Dermis blood vessel endothelial cell (primary cell): ENCODE measurements at places on chromosomes 12 and 14. TPM values are rescaled to one million over a fixed set of nuclear protein-coding genes. Genes with fewer than 3 reads are reported as not detected.

The PPFIA2 gene
- not detected in 2 replicates for total RNA-seq

DNA sequence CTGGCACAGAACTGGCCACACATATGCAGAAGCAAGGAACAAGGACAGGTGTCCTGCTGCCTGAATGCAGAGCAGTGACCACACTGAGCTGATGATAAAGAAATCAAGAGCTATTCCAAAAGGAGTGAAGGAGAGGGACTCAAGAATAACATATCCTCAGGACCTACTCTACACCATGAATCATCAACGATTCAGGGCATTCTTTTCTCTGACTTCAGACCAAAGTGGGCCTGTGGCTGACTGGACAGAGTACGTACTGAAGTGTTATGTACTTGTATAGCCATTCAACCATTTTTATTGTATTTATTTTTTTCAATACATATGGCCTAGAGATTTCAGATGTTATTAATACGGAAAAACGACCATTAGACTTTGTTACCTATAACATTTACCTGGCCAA is 177.5 kb upstream of the TMTC1 start:
- DNase-seq, result no peak

- peak; percentile 76 for DNase-seq
Observed at GRCh38 chr14:95533391-95533821, 1.4 kb upstream of the GLRX5 start.

- peak; percentile 77 for DNase-seq
Observed at GRCh38 chr12:89339526-89339925, 12.8 kb downstream of the DUSP6 start.

DNA sequence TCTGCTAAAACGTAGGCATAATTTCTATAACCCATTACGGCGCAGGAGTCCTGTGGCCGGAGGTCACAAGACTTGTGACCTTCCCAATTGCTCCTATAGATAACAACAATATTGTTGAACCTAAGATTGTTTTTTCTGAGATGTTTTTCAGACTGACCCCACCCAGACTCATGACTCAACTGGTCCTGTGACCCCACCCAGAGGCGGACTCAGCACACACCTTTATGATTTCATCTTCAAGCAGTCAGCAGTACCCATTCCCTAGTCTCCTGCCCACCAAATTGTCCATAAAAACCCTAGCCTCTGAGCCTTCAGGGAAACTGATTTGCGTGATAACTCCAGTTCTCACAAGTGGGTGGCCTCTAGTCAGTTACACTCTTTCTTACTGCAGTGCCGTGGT is 5.9 kb upstream of the PPP4R3A start:
- DNase-seq, result no peak

DNA sequence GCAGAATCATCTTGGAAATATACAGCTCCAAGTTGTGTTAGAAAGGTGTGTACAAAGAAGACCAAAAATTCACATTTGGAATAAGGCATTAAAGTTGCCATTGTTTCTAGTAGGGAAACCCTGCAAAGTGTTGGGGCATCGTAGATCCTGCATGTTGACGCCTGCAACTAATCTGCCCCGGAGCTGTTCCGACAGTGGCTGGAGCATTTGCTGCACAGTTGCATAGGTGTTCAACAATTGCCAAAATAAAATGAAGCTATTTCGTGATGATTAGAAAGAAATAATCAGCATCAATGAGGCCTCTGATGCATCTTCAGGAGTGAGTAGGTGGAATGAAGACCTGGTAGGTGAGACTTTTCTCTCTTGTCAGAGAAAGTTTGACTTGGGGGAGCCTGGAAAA is 47.3 kb downstream of the DAD1 start:
- no peak for DNase-seq

GRCh38 chr12:117805865-117806264 is 162.9 kb downstream of the KSR2 start:
- DNase-seq, result no peak

GRCh38 chr14:104130974-104131651 is 7.3 kb upstream of the KIF26A start:
- peak; percentile 71 for DNase-seq

GRCh38 chr14:105026802-105027563 is 6.1 kb upstream of the CDCA4 start:
- DNase-seq, result peak; percentile 30

- DNase-seq, result no peak
Observed at GRCh38 chr12:29762637-29763300, 21.0 kb downstream of the TMTC1 start.

DNA sequence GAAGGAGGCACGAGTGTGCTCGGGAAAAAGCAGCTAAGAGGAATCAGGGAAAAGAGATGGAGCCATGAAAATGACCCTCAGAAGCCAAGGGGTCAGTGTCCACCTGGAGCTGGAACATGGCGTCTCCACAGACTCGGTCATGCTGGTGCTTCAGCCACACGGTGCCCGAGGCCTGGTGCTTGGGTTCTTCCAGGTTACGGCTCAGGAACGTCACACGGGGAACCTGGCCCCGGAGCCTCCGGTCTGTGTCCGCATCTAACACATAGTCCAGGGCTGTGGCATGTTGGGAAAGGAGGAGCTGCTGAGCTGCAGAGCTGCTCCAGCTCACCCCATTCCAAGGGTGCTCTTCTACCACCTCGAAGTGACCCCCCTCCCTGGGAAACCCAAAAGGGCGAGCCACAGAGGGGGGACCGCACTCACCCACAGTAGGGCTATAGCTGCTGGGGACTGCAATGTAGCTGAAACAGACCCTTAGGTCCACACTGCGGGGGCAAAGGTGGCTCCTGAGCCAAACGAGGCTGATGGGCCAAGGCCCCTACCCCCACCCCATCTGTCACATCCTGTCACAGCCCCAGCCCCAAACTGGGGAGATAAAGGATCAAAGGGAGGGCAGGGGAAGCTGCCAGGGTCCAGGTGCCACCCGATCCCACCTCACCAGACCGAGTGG is 10.8 kb downstream of the ITGA7 start:
- DNase-seq, result no peak

GRCh38 chr14:98925354-98926040 is 346.5 kb downstream of the BCL11B start:
- DNase-seq, result no peak

GRCh38 chr12:66361703-66362102 is 59.4 kb downstream of the HELB start:
- DNase-seq, result no peak

DNA sequence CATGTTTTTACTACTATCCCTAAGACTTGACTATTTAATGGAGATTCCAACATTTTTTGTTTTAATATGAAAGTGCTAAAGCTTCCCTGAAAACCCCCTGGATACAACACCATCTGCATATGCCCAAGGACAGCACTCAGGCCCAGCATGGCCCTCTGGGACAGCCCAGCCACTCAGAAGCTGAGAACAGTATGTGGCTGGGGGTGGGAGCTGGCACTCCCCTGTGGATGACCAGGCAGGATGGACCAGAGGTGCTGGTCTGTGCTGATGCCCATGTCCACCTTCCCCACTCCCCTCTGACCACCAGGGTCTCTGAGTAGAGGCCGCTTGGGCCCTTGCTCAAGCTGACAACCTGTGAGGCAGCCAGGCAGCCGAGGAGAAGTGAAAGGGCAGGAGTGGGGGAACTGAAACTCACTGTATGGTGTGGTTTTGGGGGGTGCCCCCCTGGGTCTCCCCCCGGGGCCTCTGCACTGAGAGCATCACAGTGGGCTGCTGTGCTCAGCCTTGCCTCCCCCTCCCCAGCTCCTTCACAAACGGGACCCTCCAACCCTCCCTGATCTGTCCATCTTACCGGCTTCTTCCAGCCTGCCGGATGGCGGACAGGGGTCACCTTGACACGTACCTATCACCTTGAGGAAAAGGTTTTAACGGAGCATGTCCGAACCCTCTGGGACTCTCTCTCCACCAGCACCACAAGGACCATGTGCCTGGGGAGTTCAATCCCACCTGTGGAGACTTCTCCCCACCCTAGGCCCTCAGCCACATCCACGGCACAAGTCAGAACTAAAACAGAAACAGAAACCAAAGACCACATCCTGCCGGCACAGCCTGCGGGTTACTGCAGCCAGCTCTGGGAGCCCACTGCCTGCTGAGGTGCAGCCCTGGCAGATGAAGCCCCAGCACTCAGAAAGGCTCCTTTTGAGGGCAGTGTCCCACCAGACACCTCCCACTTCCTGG is at the start of gene TMEM229B:
TMEM229B (minus strand) TSS at position 785 of the 957 bp plus-strand sequence. CDS start 14,798 bp downstream, outside the sequence.
- peak; percentile 25 for DNase-seq

GRCh38 chr12:79059557-79059956 is 195.0 kb downstream of the SYT1 start:
- no peak for DNase-seq
